ENCODE measurements at places on chromosomes 4 and X. TPM values are rescaled to one million over a fixed set of nuclear protein-coding genes. Genes with fewer than 3 reads are reported as not detected.

Gene IL3RA
- not detected for total RNA-seq

Gene TRIM61
- total RNA-seq: 4.7 TPM

Gene CCNA2
- 59.7 TPM for total RNA-seq

Gene SPANXA1
- total RNA-seq: not detected

Gene IL2
- total RNA-seq: not detected

Gene HPSE
- total RNA-seq: 0.28 TPM

Gene TLR7
- not detected for total RNA-seq

Gene CLGN
- 0.36 TPM for total RNA-seq

Gene PPP1R2C
- total RNA-seq: not detected

Gene GPC3
- not detected for total RNA-seq

Gene NOX1
- not detected for total RNA-seq

Gene ATP11C
- total RNA-seq: 40.0 TPM

Gene PIR
- 5.8 TPM for total RNA-seq

Gene SPACA5
- total RNA-seq: not detected

Gene PRICKLE3
- 3.1 TPM for total RNA-seq

Gene TNMD
- total RNA-seq: not detected

Gene CHRNA9
- not detected for total RNA-seq

Gene BMPR1B
- total RNA-seq: 0.90 TPM

Gene SMR3B
- total RNA-seq: not detected

Gene RHOXF2B
- total RNA-seq: not detected

Gene ZAR1
- not detected for total RNA-seq

Gene CLDN2
- not detected for total RNA-seq

Gene CLDN34
- total RNA-seq: not detected

Gene TXK
- not detected for total RNA-seq

Gene CSAG1
- total RNA-seq: not detected

Gene RADX
- total RNA-seq: 2.2 TPM
